Mesenchymal stem cell (in vitro differentiated cells and primary cell): ENCODE measurements at places on chromosomes 3 and 15.

- no peak for DNase-seq
Observed at GRCh38 chr15:63881431-63881830, 47.7 kb upstream of the HERC1 start.

DNA sequence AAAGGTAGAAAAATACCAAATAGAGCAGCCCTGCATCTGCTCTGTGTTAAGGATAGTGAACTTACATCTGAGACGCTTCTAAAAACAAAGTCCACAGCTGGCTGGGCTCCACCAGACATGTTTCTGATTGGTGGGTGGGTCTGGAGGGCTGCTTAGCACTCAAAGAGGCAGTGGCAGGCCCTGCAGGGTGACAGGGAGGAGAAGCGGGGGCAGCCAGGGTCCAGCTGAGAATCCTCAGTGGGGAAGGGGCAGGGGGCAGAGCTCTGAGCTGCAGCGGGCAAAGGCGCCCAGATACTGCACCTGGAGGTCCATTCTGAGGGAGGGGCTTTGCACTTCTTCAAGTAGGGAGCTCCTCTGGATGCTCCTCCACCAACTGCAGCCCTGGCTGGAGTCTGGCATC lies 28.1 kb downstream of the PRR23E start:
- DNase-seq = no peak

DNA sequence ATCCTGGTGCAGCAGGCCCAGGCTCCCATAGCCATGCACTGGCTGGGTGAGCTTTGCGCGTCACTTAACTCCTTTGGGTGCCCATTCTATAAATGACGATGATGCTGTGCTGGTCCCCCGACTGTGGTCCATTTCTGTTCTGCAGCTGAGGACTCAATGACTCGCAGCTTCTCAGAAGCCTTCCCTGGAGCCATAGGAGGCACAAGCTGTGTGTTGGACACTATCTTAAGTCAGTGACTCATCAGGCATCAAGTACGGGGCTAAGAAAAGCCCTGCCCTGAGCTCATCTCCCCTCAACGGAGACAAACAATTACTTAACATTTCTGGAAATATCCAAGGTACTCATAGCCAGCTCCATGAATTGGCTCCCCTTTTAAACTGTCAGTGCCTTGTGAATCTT lies 13.8 kb upstream of the MUSTN1 start:
- DNase-seq = peak; percentile 80

DNA sequence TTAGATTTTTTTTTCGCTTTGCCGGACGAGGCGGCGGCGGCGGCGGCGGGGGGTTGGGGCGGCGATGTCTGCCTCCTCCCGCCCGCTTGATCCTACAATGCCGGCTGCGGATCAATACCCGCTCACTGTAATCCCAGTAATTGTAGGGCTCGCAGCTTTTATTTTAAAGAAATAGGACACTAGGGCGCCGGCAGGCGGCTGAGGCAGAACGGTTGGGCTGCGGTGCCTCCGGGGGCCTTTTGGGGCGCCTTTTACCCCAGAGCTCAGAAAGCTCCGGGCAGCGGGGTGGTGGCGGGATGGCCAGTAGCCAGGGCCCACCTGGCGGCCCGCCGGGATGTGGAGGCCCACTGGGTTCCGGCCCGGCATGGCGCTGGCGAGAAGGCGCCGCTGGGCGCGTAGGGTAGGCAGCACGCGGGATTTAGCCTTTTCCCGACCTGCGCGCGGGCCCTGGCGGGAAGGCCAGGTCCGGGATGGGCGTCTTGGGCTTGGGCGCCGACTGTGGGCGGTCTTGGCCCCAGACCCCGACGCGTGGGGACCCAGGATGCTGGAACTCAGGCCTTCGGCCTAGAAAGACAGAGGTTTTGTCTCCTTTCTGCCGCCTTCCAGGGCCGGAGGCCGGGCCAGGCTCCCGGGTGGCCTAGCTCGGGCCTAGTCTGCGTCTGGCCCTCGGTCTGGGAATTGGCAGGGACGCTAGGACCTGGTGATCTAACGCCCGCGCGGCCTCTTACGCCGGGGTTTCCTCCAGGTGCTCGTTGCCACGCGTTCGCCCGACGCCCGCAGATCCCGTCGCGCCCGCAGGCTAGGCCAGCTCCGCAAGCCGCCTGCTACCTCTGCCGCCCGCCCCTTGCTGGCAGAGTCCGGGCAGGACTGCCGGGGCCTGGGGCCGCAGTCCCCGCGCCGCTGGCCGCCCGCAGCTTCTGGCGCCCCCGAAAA lies 15.5 kb upstream of the ONECUT1 start:
- DNase-seq = no peak

DNA sequence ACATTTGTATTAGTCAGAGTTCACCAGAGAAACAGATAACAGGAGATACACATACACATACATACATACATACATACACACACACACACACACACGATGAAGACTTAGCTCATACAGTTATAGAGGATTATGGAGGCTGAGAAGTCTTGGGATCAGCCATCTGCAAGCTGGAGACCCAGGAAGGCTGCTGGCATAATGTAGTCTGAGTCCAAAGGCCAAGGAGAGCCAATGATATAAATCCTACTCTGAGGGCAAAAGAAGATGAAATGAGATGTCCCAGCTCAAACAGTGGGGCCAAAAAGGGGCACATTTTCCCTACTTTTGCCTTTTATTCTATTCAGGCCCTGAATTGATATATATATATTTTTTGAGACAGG lies 6.4 kb upstream of the TTC14 start:
- no peak for DNase-seq

DNA sequence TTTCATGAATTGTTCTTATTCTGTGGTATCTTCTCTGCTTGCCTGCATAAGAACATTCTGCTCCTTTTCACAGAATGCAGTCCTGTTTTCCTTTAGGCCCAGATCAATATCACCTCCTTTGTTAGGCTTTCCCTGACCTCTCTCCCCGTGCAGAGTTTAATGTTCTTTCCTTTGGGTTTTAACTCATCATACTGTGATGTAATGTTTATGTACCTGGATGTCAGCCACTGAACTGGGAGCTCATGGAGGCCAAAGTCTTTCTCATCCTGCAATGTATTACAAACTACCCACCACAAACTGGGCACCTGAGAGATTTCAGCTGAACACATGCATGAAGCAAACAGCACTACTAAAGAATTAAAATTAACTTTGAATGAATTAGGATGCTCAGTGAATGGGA lies 192.8 kb upstream of the RORA start:
- no peak for DNase-seq

- DNase-seq = peak; percentile 52
Observed at GRCh38 chr3:195148549-195148948, 122.4 kb downstream of the XXYLT1 start.

DNA sequence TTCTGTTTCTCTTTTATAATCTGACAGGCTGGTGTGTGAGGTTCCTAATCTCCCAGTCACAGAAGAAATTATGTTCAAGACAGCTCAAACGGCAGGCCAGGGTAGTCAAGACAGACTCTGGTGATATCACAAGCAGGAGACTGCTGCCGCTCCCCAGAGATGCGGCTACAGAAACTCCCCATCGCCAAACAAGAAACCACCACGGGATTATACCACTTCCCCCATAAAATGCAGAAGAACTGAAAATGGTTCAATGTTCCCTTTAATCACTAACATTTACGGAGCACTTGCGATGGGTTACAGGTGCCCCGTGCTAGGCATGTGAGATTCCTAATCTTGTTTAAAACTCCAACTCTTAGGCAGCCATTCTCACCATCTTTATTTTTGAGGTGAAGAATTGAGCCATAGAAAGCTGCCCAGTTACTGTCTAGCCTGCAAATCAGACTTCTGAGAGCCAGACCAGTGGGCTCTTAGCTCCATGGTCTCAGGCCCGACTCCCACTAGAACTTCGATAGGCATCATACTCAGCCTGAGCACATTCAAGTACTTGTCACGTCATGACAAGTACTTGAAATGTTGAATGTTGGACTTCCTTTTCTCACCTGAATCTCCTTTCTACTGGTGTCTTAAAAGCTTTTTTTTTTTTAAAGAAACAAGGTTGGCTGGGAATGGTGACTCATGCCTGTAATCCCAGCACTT lies 58.4 kb downstream of the TBC1D2B start:
- DNase-seq = no peak

GRCh38 chr3:187464682-187465081 lies 96.5 kb downstream of the RTP4 start:
- no peak for DNase-seq
